CD4-positive, alpha-beta T cell (primary cell): ENCODE measurements at places on chromosomes 3 and 15.

DNA sequence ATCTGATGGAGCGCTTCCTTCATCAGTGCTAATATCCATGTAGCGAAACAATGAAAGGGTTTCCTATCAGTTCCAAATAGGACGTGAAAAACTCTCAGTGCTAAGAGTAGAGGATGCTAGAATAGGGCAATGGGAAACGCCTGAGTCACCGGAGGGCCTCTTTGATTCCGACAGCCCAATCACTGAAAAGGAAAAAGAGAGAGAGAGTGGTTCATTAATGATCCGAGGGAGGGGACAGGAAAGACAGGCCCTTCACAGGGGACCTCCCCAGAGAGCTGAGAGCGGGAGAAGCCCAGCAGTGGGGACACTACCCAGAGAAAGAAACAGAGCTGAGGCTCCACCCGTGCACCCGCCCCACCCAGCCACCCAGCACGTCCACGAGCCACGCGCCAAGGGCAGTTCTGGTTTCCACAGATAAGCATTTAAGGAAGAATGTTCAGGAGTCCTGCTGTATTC, 76.9 kb downstream of the RPN1 start:
- no peak for DNase-seq

GRCh38 chr3:69738315-69738714, 949 bp upstream of the MITF start:
- DNase-seq, result no peak

DNA sequence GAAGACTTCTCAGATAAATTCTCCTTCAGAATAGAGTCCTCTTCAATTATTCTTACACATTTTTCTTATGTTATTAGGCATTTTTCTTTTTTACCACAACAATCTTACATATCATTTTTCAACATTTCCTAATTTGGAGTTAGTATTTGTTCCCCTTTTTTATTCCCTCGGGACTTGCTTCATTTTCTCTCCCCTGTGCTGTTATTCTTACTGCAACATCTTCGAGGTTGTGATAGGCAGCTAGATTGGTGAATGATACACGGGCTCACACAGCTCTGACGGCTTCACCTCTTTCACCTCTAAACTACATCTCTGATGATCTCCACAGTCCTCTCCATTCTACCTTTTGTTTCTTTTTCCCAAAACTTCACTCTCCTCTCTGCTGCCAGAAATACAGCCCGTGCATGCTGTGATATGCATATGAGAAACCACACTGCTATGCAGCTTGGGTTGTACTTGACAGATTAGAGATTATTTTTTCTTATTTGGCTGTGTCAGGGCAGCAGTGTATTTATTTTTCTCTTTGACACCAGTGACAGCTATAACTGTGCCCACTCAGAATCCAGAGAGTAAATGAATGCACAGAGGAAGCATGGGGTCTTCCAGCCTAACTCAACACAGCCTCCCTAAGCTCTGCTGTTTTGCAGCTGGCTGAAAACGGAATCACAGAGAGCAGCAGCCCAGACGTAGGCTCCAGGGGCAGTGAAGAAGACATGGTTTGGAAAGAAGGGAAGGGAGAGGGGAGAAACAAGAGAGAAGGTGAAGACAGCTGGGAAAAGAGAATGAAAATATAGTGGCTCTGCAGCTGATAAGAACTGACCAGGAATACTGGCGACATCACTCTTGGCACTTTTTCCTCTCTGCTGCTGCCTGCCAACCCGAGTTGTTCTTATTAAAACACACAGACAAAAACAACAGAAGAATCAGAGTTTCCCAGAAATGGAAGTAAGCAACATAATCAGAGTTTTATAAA, 61.8 kb downstream of the SLC9A9 start:
- no peak for DNase-seq

DNA sequence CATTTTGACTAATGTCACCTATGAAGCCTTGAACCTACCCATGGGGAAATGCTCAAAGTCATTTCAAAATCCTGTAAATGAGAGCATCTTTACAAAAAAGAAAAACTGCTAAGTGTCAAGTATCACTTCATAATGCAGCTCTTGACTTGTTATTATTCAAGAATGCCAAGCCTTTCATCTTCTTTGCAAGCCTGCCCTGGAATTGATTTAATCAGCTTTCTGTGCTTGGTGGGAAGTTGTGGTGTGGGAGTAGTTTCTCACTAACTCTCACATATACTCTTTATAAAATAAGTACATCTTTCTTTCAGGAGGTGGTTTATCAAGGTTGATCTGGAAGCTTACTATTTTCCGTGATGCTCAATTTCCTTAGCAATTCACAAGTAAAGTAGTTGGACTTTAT, 43.6 kb downstream of the RYR3 start:
- no peak for DNase-seq

- no peak for DNase-seq
Observed at GRCh38 chr15:68598171-68599152, 19.7 kb downstream of the CORO2B start.

DNA sequence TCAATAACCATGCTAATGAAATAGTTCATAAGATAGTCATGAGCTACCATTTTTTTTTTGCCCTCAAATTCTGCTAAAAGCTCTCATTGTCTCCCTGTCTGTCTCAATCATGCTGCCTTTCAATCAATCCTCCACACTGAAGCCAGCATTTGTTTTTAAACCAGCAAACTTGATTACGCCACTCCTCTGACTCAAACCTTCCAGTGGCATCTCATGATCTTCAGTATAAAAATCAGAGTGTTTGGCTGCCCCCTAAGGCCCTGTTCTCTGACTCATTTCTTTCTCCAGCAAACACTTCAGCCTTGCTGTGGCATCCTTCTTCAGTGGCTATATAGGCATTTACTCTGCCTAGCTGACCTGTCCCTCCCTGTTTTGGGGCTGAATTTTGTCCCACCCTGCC, 36.0 kb upstream of the EOMES start:
- DNase-seq, result no peak

DNA sequence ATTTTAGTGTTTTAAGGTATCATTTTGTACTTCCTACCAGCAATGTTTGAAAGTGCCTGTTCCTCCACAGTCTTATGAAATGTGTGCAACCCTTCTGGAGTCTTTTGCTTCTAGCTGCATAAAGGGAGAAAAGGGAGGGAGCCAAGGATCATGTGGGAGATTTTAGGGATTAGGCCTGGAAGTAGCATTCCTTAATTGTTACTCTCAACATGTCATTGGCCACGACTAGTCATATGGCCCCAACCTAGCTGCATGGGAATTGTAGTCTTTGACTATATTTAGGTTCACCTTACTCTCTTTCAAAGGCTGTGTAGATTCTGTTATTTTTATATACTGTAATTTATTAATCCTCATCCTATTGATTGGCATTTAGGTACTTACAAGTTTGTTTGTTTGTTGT, 14.9 kb downstream of the CRTAP start:
- no peak for DNase-seq

DNA sequence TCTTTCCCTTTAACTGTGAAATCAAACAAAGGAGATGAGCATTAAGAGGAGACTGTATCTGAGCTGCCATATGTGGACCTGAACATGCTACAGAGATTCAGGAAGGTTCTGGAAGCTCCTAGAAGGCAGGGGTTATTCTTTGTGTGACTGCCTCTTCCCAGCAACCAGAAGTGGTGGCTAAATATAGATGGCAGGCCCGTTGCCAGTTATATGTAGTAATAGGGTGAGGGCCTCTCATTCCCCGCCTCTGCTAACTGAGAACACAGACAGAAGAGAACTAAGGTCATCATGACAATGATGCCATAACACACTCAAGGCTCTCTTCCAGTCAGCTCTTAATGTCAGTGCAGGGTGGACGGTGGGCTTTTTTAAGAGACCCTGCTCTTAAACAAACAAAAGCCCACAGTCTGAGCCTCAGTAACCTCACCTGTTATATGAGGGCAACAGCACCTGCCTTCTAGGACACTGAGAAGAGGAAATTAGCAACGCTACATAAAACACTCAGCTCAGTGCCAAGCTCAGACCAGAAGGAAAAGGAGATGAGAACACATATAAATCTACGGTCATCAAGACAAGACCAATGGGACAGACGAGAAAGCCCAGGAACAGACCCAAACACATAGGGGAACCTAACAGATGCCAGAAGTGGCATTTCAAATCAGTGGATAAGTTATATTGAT, 22.3 kb downstream of the CFAP92 start:
- no peak for DNase-seq

DNA sequence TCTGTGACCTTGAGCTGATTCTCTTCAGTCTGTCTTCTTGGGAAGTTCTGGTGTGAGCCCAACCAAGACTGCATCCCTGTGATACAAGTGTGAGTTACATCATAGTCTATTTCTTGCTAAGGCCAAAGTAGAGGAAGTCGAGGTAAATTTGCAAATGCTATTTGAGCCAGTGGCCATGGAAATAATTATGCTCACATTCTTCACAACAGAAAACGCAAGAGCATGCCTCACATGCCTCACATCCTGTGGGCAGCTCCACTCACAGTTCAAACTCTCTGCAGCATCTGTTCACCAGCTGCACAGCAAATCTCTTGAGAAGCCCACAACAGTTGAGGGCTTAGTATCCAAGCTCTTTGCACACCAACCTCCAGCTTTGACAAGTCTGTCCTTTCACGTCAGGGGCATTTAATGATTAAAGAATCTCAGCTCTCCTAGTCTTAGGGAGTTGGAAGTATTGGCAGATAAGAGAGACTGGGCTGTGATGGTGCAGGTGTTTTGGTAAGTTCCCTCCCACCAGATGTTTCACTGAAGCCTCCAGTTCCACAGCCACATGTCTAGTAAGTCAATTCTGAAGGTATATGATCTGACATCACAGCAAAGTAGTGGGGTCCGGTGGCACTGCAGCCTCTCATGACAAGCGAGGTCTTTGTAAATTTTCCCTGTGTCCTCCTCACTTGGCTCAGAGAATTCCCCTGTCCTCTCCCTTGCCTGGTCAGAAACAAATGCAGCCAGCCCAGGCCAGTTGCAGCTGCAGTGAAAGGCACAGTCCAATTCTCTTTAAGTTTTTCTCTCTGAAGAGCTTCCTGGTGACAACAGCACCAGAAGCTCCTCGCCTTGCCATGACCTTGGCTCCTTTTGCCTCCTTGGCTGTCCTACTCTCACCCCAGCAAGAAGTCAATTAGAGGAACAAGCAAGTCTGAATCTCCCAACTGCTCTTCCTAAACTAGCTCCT, 166.1 kb downstream of the SSR3 start:
- no peak for DNase-seq

GRCh38 chr15:100602823-100603393, 519 bp downstream of the ASB7 start:
- peak; percentile 54 for DNase-seq

DNA sequence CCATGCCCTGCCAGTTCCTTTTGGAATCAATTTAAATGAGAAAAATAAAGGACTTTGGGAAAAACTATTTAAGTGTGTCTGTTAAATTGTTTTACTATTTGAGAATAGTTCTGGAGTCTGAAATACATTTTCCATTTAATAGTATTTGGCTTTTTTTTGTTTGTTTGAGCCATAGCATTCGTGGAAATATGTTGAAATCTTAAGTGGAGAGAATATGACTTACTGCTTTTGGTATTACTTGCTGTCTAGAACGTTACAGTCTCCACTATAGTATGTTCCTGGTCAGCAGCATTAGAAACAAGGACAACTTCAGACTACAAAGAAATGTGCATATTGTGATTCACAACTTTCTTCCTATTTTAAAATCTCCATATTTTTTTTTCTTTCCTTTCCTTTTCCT, 179.4 kb downstream of the GHSR start:
- DNase-seq, result no peak

DNA sequence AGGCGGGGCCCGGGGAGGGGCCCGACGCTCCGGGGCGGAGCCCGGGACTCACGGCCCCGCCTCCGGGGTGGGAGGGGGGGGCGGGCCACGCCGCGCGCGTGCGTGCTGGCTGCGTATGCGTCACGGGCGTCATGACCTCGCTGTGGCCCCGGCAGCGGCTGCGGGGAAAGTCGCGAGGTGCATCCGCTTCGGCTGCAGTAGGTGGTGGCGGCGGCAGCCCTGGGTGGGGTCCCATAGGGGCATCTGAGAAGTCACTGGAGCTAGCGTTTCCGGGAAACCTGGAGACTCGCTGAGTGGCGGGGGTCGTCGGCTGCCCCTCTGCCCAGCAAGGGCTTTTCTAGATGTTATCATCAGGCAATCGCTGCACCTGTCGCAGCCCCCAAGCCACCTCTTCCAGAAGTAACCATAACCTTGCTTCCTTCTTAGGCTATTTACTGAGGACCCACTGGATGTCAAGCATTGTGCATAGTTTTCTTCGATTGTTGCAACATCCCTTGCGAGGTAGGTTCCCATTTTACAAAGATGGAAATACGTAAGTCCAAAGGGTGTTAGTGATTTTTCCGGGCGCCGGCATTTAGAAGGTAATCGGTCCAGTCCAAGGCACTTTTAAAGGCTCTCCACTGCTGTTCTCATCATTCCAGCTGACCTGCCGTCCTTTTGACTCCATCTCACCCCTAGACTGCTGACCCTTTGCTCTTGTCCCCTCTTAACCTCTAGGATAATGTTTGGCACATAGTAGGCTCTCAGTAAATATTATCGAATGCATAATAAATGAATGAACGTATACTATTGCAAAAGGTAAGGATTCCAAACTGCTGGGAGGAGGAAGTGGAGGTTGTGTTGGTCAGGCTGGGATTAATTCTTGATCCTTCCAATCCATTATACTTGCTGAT, at the start of gene GDPGP1:
GDPGP1 (plus strand) TSS at position 114 of the 893 bp plus-strand sequence. CDS start 6,700 bp downstream, outside the sequence.
- DNase-seq, result peak; percentile 95

GRCh38 chr3:171228240-171228639, 201.7 kb upstream of the SLC2A2 start:
- DNase-seq, result no peak

DNA sequence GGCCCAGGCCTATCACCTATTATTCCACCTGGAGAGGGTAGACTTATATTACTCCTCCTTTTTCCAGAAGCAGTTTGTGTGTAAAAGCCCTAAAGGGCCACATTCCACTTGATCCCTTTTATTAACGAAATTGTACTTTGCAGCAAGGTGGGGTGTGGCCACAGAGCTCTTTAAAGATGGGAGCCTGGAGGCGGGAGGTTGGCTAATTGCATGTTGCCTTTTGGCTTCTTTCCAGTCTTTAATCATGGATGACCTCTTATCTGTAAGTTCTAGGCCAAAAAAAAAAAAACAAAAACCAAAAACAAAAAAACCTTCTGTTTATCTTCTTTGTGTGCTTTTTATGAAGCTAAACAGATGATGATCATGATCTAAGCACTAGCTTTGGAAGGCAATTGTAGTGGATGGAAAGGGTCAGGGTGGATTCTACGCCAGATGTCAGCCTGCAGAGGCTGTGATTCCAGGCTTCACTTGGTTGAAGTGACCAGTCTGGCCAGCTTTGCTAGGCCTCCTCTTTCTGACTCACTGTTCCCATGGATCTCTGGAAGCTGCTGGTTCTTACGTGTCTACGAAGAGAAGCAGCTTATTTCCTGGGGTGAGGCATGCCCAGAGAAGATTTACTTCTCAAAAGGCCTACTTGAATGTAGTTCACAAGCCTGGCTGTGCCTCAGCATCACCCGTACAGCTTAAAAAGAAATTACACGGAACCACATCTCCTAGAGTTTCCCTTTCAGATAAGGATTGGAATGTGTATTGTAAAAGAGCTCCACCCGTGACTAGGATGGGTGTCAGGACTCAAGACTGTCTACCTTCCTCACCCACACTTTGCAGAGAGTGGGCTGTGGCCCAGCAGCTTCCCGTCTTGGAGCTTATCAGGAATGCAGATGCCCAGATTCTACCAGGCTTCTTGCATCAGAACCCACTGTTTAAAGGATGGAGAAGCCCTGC, 330.9 kb upstream of the C2CD4B start:
- no peak for DNase-seq
